MV-4-11 (cell line): ENCODE measurements at places on chromosomes 13 and 19.

DNA sequence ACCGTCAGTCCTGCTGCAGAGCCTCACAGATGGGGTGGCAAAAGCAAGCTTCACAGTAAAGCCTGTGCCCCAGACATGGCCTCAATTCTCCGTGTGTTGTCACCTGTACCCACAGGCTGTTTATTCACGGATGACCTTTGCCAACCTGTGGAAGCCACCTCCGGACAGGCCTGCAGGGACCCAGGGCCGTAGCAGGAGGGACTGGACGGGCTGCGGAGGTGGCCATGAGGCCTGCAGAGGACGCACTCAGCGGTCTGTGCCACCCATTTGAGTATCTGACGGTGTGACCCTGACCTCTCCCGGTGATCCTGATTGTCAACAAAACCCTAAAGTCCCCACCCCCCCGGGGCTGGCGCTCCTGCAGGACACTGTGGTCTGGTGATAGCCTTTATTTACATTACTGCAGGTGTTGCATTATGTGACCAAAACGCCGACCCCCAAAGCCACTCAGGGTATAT lies 7.8 kb upstream of the KLF16 start:
- no peak for DNase-seq

DNA sequence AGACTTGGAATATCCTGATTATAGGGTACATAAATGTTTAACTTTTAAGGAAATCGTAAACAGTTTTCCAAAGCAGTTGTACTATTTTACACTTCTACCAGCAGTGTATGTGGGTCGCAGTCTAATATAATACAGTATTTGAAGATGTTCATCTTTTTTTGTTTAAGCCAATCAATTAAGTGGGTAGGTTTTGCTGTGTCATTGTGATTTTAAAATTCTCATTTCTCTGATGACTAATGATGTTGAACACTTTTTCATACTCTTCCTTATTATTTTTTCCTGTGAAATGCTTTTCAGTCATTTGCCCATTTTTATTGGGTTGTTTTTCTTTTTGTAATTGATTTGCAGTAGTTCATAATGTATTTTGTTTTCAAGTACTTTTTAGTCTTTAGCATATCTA lies 2689.7 kb downstream of the PCDH9 start:
- DNase-seq: no peak

- DNase-seq: no peak
Observed at GRCh38 chr19:48477698-48478338, 8.6 kb downstream of the CYTH2 start.

DNA sequence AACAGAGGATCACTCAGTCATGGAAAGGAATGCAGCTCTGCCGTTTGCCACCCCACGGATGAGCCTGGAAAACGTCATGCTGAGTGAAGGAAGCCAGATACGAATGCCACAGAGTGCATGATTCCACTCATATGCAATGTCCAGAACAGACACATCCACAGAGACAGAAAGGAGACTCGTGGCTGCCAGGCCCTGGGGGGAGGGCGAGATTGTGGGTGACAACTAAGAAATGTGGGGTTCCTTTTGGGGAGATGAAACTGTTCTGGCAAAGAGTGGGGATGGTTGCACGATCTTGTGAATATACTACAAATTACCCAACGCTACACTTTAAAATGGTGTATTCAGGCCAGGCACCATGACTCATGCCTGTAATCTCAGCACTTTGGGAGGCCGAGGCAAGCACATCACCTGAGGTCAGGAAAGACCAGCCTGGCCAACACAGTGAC lies 27.2 kb upstream of the NAPA start:
- DNase-seq: no peak

DNA sequence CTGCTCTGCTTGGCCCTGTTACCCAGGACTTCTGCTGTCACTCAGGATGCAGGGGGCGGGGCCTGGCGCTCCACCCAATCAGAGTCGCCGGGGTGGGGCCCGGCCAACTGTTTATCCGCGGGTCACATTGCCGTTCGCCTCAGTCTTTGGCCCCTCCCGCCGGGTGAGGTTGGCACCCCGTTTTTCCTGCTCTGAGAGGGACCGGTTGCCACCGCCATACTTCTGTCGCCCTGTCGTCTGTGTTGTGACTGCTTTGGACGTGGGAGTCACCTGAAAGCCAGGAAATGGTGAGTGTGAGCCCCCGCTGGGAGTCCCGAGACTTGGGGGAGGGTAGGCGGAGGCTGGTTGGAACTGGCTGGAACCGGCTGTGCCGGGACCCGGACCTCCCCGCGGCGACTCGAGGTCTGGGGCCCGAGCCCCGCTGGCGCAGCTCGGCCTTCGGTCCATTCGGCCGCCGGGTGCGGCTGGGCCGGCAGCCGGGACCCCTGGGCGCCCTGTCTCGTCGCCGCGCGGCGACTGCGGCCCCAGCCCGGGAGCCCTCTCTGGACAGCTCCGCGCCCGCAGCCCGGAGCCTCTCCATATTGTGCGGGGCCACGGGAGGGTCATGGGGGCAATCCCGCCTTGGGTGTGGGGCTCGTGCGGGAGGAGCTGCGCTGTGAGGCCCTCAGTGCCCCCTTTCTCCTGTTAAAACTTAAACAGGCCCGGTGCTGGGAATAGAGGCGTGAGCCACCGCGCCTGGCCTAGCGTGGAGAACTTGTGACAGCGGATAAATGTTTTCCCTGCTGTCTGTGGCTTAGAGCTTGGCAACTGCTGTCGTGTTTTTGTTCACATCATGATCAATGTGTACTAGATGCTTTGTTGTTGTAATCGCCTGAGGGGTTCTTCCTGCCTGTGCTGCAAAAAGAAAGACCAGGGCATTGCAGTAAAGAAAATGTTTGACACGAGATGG lies at the start of gene ZNF844:
Gene ZNF844 (plus strand): TSS at position 142 of the 949 bp plus-strand sequence. CDS start 143 bp downstream, at position 285.
- DNase-seq: no peak
